Liver (tissue), 10 donors: ENCODE measurements at places on chromosomes 11 and 22. TPM values are rescaled to one million over a fixed set of nuclear protein-coding genes. Genes with fewer than 3 reads are reported as not detected.

NUP160 gene
- total RNA-seq, result 36.6 TPM

DNA sequence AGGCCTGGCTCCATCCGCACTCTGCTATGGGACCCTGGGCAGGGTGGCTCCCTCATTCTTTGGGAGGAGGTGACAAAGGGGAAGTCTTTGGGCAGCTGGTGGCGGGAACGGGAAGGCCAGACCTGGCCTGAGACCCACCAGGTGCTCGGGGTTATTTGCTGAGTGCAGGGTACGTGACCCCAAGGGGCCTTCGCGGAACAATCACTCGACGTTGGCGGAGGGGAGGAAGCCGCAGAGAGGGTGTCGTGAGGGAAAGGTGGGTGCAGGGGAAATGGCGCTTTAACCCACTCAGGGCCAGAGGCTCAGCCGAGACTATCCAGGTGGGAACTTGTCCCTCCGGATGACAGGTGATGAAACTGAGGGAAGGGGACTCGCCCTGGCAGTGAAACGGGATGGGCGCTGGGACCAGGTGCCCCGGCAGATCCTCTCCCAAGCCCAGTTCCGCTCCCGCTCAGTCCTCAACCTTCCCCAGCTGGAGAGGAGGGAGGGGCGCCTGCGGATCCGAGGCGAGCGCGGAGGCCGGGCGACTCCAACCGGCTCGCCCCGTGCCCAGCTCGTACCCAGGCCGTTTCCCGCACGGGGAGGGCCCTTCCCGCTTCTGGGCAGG lies 911 bp downstream of the A4GALT start:
- no peak for DNase-seq

ASCL2 gene
- total RNA-seq, result 0.17 TPM

EFCAB6 gene
- total RNA-seq, result 2.1 TPM

OR52E2 gene
- not detected for total RNA-seq

LRRC74B gene
- not detected for total RNA-seq

- no peak for DNase-seq
Measured at GRCh38 chr22:19713650-19714311, 522 bp upstream of the SEPTIN5 start.

GRCh38 chr22:40908895-40909294 lies 42.3 kb upstream of the RBX1 start:
- no peak for DNase-seq

BANF1 gene
- total RNA-seq, result 11.1 TPM

- no peak for DNase-seq
Measured at GRCh38 chr11:63855975-63856374, 17.1 kb downstream of the MARK2 start.

- no peak for DNase-seq
Measured at GRCh38 chr11:120178561-120179056, 32.2 kb upstream of the OAF start.

TXN2 gene
- total RNA-seq, result 27.5 TPM

POU2F3 gene
- total RNA-seq, result not detected

DNA sequence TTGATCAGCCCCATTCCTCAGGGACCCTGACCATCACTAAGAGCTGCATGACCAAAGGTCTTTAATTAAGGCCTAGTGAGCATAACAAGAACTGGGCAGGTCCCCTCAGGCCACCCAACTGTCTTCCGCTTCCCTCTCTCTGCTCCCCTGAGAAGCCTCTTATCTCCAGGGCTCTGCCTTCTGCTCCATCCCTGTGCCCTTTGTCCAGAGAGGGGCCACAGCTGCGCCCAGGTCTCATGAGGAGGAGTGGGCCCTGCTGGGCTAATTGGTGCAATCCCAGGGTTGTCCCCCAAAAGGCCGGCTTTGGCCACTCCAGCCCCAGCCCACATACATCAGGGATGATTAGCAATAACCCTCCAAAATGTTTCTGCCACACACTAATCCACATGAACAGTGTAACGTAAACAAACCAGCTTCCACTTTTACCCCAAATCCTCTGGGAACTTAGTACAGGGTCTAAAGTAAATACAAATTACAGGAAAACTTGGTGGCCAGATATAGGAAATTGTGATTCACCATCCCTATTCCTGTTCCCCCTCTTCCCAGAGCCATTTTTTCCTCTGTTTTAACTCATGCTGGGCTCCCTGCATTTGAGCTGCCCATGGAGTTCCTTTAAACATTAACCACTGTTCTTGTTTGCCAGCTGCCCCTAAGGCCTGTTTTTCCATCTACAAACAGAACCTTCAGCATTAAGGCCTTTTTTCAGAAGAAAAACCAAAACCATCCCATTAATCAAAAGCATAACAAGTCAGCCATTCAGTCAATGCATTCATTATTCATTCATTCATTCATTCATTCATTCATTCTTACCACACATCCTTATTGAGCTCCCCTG lies 34.6 kb upstream of the CAVIN3 start:
- DNase-seq, result no peak

DNA sequence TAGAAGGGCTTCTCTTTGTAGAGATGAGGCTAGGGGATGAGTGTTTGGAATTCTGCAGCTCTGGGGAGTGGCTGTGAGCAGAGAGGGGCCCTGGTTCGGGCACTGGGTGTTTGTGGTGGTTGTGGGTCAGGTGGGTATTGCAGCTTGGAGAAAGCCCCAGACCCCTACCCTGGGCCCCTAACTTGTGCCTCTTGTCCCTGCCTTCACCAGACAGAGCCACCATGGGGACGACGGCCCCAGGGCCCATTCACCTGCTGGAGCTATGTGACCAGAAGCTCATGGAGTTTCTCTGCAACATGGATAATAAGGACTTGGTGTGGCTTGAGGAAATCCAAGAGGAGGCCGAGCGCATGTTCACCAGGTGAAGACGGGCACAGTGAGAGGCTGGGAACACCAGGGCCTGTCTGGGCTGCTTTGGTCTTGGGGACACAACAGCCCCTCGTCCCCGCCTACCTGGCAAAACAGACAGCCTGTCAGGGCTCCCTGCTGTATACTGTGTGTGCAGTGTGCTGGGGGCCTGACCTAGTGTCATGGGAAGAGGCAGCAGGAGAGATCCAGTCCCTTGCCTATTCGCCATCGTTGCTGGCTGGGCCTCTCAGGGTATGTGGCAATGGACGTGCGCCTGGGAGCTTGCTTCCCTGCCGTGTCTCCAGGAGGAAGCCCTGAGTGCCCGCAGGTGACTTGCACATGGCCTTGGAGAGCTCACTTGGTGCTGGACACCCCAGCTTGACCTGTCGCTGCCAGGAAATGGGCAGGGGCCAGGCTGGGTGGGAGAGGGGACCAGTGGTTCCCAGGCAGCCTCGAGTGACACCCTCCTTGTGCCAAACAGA lies 4.3 kb downstream of the INCENP start:
- no peak for DNase-seq

- DNase-seq, result no peak
Measured at GRCh38 chr22:28102151-28102812, 183.2 kb upstream of the PITPNB start.

YAP1 gene
- total RNA-seq, result 17.6 TPM

- no peak for DNase-seq
Measured at GRCh38 chr11:108085672-108086071, 35.7 kb upstream of the ACAT1 start.

DNA sequence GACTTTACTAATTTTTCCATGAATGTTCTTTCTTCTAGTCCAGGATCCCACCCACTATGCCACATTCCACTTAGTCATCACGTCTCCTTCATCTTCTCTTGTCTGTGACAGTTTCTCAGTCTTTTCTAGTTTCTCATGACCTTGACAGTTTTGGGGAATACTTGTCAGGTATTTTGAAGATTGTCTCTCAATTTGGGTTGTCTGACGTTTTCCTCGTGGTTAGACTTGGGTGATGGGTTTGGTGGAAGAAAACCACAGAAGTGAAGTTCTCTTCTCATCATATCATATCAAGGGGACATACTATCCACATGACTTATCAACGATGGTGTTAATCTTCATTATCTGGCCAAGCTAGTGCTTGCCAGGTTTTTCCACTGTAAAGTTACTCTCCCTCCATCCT lies 102.4 kb downstream of the LRRC32 start:
- DNase-seq, result no peak

GRCh38 chr11:114622858-114623257 lies 27.3 kb upstream of the NXPE4 start:
- no peak for DNase-seq
